ENCODE measurements at places on chromosomes 3 and 15. TPM values are rescaled to one million over a fixed set of nuclear protein-coding genes. Genes with fewer than 3 reads are reported as not detected.

Gene MYO1E
- 41.3 TPM for total RNA-seq

DNA sequence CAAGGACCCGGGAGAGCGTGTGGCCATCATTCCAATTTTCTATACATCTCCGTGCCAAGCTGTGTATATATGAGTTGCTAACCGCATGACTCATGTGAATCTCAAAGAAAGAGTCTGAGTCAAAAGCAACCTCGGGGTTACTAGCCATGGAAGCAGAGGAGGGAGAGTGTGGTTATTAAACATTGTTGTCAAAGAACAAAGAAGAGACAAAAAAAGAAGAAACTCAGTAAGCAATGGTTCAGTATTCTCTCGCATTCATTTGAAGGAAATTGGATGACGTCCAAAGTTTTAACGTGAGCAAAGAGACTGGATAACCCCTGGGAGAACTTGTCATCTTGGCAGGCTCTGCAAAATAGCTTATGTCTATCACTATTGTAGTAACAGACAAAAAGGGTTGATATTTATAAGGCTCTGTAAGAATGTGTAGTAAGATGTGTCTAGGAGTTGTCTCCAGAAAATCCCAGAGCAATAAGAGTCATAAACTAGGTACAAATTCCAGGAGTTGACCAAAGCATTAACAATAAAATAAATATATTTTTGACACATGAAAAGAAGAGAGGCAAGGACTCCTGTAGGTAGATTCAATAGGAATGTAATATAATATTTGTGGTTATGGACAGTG lies 52.8 kb upstream of the GRM7 start:
- no peak overlapping the region for H3K4me3 ChIP-seq
- no peak for DNase-seq
- H3K36me3 ChIP-seq: no peaks in the 10 kb centered on the region

GRCh38 chr3:142148044-142148791 lies 1.1 kb downstream of the TFDP2 start:
- peaks cover 19% of the 10 kb centered on the region for H3K4me1 ChIP-seq
- H3K27ac ChIP-seq: peak overlapping the region; percentile 83
- DNase-seq: no peak

DNA sequence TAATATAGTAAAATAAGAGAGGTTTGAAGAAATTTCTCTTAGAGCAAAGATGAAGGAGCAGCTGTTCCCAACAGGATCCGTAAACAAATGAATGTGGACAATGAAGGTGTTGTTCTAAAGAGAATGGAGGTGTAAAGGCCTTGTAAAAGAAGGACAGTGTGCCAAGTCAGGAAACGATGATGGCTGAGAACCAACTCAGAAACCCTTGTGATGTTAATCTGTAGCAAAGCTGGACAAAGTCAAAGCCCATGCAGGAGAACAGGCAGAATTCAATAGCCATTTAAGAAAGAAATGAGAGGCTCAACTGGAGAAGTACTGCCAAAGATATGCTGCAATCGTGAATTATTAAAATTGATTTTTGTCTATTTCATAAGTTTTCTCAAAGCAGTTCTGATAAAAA lies 192.2 kb downstream of the MBNL1 start:
- no peak overlapping the region for H3K27ac ChIP-seq
- no peaks in the 10 kb centered on the region for H3K27me3 ChIP-seq
- peaks cover 27% of the 10 kb centered on the region for H3K36me3 ChIP-seq
- no peak for DNase-seq

Gene GPR149
- not detected for total RNA-seq

DNA sequence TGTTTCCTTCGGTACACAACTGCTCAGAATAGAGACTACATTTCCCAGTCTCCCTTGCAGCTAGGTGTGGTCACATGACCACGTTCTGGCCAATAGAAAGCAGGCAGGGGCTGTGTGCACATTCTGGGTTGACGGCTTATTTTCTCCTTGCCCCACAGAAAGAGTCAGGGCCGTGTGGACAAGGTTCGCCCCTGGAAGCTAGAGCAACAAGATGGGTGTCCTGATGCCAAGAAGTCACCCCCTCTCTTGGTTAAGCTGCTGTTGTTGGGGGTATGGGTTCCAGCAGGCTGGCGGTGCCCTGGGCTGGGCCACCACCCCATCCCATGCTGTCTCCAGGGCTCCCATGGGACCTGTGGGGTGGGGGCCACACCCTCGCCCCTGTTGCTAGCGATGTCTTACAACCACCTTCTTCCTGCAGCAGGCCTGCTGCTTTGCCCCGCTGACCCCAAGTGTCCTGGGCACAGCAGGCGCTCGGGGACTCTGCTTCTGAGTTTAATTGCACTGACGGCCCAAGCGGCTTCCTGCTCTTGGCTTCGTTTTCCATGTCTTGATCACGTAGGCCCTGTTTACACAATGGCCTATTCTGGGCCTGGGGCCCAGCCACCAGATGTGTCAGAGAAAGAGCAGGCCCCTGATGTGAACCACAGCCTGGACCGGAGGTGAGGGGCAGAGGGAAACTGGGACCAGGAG lies 24.9 kb downstream of the ABTB1 start:
- no peak overlapping the region for H3K4me3 ChIP-seq
- H3K27ac ChIP-seq: peak overlapping the region; percentile 85
- H3K36me3 ChIP-seq: peaks cover 3% of the 10 kb centered on the region

- no peak overlapping the region for H3K27ac ChIP-seq
- H3K36me3 ChIP-seq: no peaks in the 10 kb centered on the region
- no peaks in the 10 kb centered on the region for H3K27me3 ChIP-seq
- DNase-seq: no peak
Observed at GRCh38 chr3:176106380-176106779, 1090.9 kb downstream of the TBL1XR1 start.

DNA sequence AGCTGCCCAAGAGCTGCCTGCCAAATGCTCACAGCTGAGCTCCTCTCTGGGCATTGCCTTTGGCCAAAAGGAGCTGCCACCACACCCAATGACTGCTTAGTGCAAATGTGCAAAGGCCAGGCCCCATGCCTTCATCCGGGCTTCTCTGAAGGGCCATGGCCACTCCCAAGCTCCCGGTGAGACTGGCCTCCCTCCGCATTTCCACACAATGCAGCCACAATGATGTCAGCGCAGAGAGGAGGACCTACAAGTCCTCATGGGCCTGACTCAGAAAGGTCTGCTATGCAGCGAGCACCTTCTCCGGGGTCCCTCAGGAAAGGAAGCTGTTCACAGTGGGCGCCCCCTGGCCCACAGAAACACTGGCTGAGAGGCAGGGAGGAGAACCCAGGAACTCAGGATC lies 12.7 kb downstream of the OXTR start:
- peak; percentile 19 for DNase-seq
- H3K27me3 ChIP-seq: no peaks in the 10 kb centered on the region
- no peaks in the 10 kb centered on the region for H3K36me3 ChIP-seq
- H3K27ac ChIP-seq: no peak overlapping the region
- no peak overlapping the region for H3K4me3 ChIP-seq
- H3K4me1 ChIP-seq: no peaks in the 10 kb centered on the region

DNA sequence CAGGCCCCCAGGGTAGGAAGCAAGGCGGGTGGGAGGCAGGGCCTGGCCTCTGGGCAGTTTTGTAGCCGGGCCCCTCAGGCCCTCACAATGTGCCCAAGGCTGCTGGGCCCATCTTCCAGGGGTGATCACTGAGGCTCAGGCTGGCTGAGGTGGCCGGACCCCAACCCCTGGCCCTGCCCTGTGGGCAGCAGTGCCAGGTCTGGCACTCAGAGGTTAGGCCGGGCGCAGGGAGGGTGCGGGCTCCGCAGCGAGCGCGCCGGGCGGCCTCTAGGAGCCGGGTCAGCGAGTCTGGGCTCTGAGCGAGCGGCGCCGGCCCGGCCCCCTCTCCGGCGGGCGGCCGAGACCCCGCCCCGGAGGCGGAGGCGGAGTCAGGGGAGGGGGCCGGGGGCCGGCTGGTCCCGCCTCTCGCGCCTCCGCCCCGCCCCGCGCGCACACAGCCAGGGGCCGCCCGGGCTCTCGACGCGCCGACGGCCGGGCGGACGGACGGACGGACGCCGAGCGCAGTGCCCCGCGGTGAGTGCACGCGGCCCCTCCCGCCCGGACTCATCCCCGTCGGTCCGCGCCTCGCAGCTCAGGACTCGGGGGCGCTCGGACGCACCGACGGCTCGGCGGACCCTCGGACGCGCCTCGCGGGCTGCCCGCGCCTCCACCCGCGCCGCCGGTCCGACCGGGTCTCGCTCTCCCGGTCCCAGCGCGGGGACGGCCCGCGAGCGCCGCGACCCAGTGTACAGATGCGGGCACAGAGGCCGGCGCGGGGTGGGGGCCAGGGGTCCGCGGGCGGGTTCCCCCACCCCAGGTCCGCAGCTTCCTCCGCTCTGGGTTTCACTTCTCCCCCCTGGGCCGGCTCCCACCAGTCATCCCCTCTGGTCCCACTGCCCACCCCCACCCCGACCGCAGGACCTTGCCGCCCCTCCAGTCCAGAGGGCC lies at the start of gene FBLN2:
TSS of gene FBLN2 (plus strand) at position 430 of the 927 bp plus-strand sequence. CDS start 21,231 bp downstream, outside the sequence.
- H3K27ac ChIP-seq: no peak within 1 kb of the TSS
- no peaks in the 10 kb centered on the region for H3K36me3 ChIP-seq
- peak; percentile 93 for DNase-seq
- no peaks in the 10 kb centered on the region for H3K4me1 ChIP-seq
- H3K4me3 ChIP-seq: peak within 1 kb of the TSS; percentile 36

DNA sequence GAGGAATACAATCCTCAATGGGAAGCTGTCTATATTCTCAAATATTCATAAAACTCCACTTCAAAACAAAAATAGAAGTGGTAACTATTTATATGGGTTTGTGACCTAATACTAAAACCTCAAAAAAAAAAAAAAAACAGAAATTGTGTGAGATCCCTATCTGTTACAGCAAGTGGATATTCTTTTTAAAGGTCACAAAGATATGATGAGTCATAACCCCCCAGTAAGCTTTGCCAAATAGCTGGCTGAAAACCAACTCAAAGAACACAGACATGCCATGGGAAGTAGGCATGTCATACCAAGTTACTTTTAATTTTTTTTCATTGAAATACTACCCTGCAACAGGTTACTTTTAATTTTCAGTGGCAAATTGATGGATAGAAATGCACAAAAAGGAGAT lies 62.5 kb downstream of the CBLB start:
- H3K27me3 ChIP-seq: no peaks in the 10 kb centered on the region
- no peak overlapping the region for H3K27ac ChIP-seq
- no peak overlapping the region for H3K4me3 ChIP-seq
- no peak for DNase-seq
- H3K36me3 ChIP-seq: no peaks in the 10 kb centered on the region
- H3K4me1 ChIP-seq: peaks cover 16% of the 10 kb centered on the region

DNA sequence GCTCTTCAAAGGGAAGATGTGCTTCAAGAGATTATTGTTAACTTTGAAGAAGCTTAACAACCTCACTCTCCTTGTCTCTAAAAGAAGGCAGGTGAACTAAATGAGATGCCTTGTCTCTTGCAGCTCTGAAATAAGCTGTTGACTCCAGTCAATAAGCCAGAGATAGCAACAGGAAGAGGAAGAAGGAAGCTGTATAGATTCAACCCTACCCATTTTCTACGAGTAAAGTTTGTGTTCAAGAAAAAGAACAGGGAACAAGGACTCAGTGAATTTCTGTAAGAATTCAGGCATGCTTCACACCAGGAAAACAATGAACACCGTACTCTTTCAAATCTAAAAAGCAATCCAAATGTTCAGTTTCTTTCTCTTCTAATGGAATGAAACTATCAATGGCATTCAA lies 503.5 kb downstream of the MAGI1 start:
- H3K4me1 ChIP-seq: no peaks in the 10 kb centered on the region
- no peak overlapping the region for H3K4me3 ChIP-seq
- H3K27me3 ChIP-seq: no peaks in the 10 kb centered on the region
- H3K27ac ChIP-seq: no peak overlapping the region

DNA sequence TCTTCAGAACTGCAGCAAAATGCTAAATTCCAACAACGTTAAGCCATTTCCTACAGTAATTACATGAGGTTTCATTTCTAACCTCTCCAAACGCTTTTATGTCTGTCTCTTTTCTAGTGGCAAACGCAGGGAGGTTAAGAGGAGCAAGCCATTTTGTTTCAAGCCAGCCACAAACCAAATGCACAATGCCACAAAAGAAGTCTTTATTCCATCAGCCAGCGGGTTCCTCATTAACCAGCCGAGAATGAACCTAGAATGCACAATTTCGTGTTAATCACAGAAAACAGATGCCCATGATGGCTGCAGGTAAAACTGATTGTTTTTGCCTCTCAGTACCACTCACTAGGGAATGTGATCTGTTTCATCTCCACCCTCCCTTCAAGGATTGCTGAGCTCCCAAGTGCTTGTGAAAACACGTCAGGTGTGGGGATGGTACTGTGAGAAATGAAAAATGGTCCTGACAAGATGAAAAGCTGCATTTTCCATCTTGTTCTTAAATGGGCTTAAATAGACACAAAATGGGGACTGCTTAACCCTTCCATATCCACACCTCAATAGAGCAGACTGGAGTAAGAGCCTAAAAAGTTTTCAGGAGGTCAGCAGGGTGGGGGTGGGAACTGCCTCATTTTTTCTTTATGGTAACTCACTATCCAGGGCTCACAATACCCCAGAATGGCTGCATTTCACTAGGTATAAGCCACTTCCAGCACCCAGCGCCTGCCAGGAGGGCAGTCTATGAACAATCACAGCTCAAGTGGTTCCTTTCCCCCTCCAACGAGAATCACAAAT lies 277.1 kb downstream of the MAGI1 start:
- H3K27ac ChIP-seq: no peak overlapping the region
- no peaks in the 10 kb centered on the region for H3K36me3 ChIP-seq
- H3K27me3 ChIP-seq: no peaks in the 10 kb centered on the region
- DNase-seq: no peak
- no peak overlapping the region for H3K4me3 ChIP-seq

DNA sequence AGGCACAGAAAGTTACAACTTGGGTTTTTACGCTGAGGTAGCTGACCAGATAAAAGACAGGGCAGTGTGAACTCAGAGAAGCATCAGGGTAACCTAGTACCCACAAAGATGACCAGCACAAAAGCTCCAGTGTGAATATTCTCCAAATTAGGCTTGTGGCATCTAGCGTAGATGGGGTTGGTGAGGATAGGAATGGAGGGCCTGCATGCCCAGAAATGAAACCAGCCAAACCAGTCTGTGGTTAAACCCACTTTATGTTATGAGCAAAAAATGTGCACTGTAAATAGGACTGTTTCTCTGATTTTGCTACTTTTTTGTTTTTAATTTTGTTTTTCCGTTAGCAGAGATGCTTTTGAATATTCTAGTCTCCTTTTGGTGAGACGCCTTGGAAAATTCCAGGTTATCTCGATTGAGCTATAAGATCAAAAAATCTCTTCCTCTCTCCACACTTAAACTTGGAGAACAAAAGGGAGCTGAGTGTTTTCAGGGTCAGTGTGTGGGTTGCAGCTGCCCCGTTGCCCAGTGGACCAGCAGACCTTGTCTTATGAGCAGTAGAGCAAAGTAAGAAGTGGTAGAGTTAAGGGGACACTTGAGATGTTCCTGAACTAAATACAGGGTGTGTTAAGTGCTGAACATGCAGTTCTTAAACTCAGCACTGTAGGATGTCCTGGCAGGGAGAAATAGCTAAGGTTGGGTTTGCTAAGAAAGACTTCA lies 132.9 kb downstream of the C3orf38 start:
- no peak overlapping the region for H3K27ac ChIP-seq
- no peaks in the 10 kb centered on the region for H3K27me3 ChIP-seq
